ENCODE measurements at places on chromosomes 3 and 15.

- no peak for DNase-seq
These were observed 148.0 kb upstream of the STRIT1 start for GRCh38 chr3:155441506-155441905.

DNA sequence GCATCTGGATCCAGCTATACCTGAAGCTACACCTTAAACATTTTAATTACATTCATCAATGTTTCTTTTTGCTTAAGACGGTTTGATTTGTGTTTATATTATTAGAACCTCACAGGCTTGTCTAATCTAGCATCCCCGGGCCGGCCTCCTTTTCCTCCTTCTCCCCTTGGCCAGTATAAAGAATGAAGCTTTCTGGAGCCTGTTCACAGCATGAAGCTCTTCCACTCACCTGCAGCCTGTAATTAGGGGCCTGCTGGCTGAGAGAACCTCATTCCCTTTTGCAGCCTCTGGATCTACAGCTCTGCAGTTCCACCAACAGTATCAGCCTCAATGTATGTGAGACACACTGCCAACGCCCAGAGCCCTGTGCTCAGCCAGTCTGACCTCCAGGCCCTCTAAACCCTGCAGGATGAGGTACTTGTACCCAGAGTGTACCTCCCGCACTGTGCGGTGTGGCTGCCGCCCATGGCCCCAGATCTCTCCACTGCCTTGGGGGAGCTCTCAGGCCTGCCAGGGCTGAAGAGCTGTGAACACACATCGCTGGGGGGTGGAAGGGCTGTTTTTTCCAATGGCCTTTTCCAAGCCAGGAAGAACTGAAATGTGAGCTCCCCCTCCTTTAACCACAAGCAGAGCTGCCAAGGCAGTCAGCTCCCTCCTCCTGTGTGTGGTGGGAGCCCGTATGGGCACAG is 114.7 kb upstream of the ALDH1A3 start:
- no peak for DNase-seq

- no peak for DNase-seq
These were observed 2.1 kb downstream of the CHST13 start for GRCh38 chr3:126525853-126526667.

GRCh38 chr15:31369727-31370126 is 43.1 kb downstream of the KLF13 start:
- no peak for DNase-seq

GRCh38 chr3:138625707-138626365 is 17.3 kb downstream of the FAIM start:
- no peak for DNase-seq

GRCh38 chr3:160038862-160039562 is 50.4 kb downstream of the IL12A start:
- DNase-seq, result no peak

DNA sequence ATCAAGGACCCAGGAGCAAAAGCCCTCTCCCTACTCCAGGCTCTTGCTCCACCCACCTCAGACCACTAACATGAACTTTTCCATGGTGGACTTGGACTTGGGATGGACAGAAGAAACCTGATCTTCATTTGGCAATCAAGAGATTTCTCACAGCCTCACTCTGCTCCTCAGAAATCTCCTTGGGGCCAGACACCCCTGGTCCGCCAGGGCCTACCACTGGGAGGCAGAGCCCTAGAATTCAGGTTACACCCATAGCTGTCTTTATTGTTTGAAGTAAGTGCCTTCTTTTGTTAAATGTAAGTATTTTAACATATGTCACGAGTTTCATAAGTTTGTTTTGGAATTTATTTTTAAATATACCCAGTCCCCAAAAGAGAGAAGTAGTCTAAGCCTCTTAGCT is 13.2 kb downstream of the SHF start:
- DNase-seq, result no peak

GRCh38 chr3:60743631-60744164 is 507.6 kb downstream of the FHIT start:
- peak; percentile 20 for DNase-seq

DNA sequence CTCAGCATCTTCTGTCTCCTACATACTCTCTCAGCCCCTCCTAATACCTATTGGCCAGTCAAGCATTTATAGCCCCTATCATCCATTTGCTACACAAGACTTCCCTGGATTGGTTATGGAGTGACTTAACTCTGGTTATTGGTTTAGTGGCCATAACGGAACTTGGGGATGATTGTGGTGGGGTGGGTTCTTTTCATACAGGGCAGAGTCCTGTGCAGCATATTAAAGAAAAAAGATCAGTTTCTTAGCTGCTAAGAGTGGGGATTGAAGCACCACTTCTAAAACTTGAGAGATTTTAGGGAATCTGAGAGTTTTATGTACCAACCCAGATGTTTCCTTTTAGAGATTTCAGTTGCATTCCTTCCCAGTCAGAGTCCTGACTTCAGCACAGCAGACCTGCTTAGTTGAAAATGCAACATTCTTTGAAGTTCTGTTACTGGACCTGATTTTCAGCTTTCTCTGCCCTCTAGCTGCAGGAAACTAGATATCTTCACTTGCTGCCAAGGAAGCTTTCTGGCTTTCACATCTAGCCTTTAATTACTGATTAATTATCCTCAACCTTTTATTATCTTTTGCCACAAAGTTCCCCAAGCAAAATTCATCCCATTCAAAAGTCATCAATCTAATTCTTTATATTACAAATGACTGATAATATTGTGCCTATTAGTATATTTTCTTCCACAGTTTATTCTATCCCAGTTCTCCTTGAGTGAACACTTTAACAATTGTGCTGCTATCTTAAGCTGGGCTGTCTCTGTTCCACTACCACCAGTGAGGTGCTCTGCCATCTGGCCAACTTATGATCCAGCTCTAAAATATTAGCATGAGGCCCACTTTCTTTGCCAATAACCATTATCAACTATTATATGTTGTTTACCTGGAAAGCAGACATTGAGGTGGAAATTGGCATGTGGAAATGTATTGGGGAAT is 906.0 kb upstream of the ALCAM start:
- DNase-seq, result no peak

DNA sequence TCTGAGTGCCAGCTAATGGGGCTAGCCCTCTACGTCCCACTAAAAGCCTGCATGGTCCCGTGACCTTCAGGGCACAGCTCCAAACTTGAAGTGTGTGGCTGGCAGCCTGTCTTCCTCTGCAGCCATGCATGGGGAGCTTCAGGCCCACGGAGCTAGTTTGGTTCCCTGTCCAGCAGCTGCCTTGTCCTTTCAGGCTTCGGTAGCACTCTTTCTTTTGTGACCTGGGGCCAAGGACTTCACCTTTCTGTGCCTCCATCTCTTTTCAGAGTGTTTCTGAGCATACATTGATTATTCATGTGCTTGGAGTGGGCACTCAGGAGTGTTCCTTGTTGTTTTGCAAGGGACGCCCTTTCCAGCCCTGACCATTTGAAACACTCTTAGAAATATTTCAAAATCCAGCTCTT is 155.2 kb downstream of the DNAJB8 start:
- no peak for DNase-seq

GRCh38 chr15:69973102-69973714 is 124.5 kb downstream of the TLE3 start:
- no peak for DNase-seq

DNA sequence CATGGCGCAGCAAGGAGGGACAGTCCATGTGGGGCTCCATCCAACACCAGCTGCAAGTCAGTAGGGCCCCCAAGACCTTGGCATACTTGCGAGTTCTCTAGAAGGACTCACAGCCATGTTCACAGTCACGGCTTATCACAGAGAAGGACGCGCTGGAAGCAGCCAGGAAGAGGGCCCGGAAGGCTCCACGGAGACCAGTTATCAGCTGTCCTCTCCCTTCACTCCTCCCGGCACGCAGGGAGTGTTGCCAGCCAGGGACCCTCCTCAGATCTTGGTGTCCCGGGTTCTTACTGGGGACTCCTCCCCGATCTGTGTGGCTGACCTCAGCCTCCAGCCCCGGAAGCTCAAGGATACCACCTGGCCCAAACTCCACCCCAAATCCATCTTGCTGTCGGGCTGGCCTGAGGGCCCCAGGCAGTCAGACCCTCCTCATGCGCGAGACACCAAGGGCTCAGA is 68.0 kb downstream of the SLTM start:
- no peak for DNase-seq

- DNase-seq, result no peak
These were observed 17.0 kb downstream of the STAB1 start for GRCh38 chr3:52512105-52512504.

DNA sequence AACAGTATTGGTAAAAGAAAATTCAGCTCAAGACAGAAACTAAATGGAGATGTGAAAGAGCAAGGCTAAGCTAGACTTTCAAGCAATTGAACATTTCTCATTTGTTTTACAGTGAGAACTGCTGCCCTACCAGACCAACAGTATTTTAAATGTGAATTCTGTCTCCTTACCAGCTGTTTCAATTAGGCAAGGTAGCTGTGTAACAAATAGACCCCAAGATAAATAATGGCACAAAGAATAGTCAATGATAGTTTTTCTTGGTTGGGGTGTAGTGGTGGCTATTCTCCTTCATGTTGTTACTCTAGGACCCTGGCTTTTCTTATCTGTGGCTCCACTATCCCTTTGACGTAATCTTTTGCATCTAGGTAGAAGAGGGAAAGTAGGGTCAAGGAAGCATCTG is 30.4 kb upstream of the THRB start:
- no peak for DNase-seq

DNA sequence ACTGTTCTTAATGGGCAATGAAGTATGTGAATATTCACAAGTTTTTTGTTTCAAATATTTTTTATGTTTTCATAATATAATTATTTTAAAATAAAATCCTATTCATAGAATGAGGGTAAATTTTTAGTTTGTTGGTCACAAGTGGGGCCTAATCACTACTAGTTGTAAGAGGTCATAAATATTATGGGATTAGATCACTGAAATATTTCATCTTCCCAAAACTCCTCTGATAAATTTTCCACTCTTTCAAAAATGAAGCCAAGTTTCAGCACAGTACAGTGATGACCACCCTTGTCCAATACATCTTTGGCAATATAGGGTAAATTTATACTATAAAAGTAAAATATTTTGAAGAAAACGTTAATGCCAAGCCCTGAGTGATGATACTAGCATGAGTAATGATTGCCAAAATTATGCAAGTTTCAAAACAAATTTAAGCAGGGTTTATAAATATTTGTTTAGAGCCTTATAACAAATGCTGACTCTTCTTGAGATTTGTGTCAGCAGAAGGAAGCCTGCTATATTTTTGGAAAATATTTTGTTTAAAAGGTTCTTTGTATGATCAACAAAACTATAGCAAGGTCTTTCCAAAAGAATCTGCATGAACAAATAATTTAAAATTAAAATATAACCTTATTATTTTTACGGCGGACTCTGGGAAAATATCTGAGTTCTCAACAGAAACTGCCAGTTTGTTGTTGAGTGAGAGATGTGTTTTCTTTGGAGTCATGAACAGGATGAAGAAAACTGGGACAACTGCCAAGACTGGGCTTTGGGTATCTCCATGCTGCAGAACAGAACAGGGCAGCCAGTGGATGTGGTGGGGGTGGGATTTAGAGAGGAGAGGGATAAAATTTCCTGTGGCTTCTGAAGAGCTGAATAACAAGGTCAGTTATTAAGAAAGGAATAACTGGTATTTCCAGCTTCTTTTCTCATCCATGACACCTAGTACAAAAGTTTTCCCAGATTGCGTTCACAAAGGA is 17.9 kb upstream of the TM4SF1 start:
- DNase-seq, result no peak

- DNase-seq, result no peak
These were observed 71.9 kb downstream of the CMTM8 start for GRCh38 chr3:32310336-32310735.

GRCh38 chr3:147113293-147114044 is 292.9 kb downstream of the ZIC4 start:
- DNase-seq, result no peak

Measured in GF-D8 (cell line).